ENCODE measurements at places on chromosomes 5 and 9.

DNA sequence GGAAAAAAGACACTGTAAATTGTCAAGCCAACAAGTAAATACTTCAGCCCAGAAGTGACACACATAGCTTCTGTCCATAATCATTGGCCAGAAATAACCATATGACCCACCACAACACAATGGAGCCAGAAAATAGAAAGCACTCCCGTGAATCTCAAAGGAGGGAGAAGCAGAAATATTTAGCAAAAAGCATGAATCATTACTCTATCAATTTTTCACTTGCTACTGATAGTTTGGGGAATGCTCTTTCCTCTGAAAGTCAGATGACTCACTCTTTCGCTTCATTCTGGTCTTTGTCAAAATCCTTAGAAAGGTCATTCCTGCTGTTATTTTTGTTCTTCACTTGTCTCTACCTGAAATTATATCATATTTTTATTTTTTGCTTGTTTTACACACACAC is 312.6 kb downstream of the TMEM232 start:
- DNase-seq, result no peak

DNA sequence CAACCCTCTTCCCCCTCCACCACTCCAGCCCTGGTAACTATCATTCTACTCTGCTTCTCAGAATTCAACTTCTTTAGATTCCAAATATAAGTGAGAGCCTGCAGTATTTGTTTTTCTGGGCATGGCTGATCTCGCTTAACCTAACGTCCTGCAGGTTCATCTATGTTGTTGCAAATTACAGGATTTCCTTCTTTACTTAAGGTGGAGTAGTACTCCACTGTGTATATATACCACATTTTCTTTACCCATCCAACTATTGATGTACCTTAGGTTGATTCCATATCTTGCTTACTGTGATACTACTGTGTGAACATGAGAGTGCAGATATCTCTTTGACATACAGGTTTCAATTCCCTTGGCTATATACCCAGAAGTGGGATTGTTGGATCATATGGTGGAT is 106.3 kb upstream of the ZNF366 start:
- no peak for DNase-seq

DNA sequence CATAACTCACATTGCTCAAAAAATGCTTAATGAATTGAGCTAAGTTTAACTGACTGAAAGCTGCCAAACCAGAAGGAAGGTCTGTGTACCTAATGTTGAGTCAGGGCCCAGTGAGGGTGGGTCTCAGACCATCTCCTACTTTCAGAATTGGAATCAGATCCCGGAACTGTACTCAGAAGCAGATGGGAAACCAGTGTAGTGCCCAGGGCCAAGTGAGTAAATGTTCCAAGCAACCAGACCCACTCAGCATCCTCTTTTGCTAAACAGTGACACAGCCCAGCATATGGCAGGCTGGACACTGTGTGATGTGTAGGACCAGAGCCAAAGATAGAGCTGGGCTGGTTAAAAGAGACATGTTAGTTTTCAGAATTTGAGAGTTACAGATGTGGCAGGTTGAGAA is 94.1 kb downstream of the PLCXD3 start:
- no peak for DNase-seq

- no peak for DNase-seq
Observed at GRCh38 chr9:106890608-106891007, 27.6 kb downstream of the ZNF462 start.

DNA sequence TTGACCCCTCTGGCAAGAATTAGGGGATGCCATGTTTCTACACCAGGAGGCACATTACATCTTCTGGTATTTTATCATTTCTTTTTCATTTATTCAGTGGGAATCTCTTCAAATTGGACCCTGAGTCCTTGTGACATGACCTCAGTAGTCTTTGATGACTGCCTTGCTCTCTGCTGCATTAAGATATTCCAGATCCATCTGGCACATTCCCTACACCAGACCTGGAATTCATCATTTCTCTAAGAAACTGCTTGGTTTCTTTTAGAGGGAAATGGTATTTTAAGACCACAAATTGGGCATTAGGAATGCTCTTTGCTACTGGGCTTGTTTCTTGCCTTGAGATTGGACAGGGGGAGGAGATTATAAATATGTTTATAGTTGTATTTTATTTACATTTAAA is 61.0 kb downstream of the GALNT10 start:
- no peak for DNase-seq

DNA sequence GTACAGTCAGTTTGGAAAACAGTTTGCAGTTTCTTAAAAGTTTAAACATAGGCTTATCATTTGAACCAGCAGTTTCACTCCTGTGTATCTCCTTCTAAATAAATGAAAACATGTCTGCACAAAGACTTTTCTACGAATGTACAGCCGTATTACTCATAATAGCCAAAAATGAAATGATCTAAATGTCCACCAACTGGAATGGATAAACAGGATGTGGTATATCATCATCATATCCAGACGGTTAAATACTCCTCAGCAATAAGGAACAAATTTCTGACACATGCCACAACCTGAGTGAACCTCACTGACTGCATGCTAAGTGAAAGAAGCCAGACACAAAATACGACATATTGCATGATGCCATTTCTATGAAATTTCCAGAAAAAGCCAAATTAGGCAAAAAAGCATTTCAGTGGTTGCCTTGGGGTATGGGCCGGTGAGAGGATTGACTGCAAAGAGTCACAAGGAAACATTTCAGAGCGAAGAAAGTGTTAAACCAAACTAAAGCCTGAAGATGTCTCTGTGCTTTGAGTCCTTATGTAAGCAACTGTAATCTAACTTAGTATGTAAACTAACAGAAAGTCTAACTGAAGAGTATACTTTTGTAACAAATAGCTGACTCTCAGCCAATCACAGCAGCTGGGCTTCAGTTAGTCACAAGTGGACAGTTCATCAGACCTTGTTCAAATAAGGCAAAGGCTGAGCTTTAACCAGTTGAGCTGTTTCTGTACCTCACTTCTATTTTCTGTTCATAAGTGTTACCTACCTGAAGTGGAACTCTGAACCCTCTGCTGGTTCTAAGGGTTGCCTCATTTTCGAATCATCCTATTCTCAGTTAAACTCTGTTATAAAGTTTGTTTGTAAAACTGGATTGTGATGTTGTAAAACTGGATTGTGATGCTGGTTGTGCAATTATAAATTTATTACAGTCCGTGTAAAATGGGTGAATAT is 65.2 kb downstream of the TRIO start:
- peak; percentile 50 for DNase-seq

- DNase-seq, result peak; percentile 60
Observed at GRCh38 chr5:158560170-158560569, 539.5 kb downstream of the EBF1 start.

DNA sequence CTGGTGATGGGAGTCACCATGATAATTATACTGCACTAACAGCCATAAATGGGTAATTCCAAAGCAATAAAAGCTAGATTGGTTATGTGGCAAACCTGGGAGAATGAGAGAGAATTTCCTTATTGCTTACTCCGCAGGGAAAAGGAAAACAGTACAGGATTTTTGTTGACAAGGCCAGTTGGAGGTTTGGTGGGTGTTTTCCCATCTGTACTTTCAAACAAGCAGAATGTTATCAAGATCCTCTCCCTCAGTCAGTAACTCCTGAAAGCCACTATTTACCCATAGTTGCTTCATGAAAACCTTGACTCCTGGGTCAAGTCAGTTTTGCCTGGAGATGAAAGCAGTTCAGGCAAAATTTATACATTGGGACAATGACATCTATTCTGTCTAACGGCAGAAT is 26.4 kb downstream of the IL9 start:
- DNase-seq, result no peak

Data from GM13977 (cell line).